NCI-H1105 treated with DMSO at 0.1 percent for 48 hours (cell line): ENCODE measurements at places on chromosomes 5 and 9.
A peak's percentile ranks its signal among the peaks of the same experiment; 100 is the strongest.

DNA sequence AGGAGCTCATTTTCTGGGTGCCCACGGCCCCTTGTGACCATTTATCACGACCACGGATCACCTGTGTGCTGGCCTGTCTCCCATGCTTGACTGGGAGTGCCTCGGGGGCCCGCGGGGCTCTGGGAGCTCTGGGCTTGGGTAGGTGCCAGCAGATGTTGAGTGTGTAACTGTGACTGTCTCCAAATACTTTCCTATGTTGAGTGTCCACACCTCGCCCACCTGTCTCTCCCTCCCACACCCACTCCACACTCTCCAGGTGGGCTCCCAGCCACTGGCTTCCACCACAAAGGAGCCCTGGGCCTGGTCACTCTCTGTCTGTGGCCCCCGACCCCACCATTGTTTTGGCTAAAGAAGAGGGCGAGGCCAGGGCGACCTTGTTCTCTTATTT is 196.4 kb downstream of the CDK5RAP2 start:
- peak; percentile 29 for DNase-seq

DNA sequence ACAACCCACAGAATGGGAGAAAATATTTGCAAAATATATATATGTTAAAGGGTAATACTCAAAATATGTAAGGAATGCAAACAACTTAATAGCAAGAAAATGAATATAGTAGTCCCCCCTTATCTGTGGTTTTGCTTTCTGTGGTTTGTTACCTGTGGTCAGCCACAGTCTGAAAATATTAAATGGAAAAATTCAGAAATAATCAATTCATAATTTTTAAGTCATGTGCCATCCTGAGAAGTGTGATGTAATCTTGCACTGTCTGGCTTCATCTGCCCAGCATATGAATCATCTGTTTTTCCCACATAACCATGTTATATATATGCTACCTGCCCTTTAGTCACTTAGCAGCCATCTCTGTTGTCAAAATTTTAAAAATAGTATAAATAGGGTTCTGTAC is 11.7 kb downstream of the CER1 start:
- DNase-seq = no peak

DNA sequence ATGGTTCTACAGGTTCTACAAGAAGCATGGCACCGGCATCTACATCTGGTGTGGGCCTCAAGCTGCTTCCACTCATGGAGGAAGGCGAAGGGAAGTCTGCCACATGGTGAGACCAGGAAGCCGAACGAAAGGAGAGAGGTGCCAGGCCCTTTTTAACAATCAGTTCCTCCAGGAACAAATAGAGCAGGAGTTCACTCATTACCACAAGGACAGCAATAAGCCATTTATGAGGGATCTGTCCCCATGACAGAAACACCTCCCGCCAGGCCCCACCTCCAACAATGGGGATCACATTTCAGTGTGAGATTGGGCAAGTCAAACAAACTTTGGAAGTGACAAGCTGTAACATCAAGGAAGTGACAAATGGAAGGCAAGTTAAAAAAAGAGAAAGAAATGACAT is 95.5 kb upstream of the PTPN3 start:
- no peak for DNase-seq

DNA sequence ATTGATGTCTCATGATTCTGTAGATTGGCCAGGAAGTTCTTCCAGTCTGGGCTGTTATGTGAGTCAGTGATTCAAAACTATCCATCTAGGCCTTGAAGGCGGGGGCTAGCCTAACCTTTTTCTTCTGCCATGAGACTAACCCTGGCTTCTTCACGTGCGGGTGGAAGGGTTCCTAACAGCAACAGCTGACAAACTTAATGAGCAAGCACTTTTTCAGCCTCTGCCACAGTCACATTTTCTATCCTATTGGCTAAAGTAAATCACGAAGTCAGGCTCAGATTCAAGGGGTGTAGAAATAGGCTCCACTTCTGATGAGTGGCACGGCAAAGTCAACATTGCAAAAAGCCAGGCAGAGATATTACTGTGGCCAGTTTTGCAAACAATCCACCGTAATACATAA is 68.4 kb downstream of the STK32A start:
- no peak for DNase-seq

- no peak for DNase-seq
Measured at GRCh38 chr5:142929587-142929986, 159.4 kb downstream of the ARHGAP26 start.

DNA sequence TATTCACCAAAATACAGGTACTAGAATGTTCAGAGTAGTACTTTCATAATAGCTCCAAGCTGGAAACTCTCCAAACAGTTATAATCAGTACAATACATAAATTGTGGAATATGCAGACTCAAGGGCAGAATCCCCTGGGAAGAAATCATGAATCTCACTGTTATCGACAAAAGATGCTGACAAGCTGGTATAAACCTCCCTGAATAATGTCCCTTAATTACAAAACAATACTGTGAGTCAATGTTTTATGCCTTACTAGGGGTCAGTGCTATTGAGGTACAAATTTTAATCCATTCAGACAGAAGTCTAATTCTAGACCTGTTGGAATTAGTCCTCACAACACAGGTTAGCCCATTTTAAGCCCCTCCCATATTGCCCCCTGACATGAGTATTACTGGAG is 532.3 kb downstream of the DTWD2 start:
- DNase-seq = no peak

DNA sequence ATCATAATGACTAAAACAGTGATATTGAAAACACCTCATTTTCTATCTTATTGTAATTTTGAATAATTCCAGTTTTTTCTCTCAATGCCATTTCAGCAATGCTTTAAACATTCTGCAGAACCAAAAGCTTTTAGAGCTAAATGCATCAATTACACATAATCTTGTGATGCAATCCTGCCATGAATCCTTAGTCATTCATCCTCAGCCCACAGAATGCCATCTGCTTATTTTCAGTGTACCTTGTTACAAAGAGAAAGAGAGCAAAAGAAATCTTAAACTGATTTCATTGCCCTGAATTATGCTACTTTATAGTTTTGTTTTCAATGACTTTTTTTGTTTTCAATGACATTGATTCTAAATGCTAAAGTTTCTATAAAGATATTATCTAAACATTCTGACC is 1234.8 kb upstream of the C9orf72 start:
- peak; percentile 11 for DNase-seq

DNA sequence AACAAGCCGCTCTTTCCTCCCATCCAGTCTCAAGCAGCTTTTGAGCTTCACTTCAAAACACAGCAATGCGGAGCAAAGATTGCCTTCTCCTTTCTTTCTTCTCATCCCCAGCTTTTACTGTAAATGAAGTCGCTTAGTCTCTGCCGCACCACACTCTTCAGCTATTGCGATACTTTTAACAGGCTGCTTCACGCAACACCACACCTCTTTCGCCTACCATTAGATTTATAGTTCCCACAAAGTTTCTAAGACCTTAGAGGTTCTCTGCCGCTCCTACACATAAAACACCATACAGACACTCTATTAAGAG is 711 bp downstream of the PGGT1B start:
- no peak for DNase-seq

DNA sequence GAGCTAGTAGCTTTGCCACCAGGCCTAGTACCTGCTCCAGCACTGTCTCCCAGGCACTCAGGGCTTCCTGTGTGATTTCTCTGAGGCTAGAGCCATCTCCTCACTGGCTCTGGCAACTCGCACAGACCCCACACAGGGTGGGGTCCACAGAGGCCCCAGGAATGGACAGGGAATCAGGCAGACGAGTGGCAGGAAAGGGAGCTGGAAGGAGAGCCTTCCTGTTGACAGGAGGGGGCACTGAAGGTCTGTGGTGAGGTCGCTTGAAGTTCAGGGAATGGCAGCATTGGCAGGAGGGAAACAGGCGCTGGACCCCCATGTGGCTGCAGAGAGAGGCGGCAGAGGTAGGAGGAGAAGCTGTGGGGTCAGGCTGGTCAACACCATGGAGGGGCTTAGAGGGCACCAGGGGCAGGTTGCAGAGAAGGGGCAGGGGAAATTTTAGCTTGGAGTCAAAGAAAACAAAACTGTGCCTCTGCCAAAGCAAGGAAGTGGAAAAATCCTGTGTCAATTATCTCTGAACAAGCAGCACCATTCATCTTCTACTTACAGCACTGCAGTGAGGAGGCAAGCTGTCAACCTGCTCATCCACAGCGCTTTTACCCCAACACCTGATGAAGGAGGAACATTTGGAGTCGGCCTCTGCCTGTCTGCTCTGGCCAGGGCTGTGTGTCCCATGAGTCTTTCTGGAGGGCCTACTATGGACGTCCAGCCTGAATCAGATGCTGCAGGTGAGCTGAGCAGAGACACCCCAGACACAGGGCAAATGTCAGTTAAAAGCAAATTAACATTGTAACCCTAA is 270.2 kb downstream of the FSTL4 start:
- DNase-seq = no peak

GRCh38 chr5:93622240-93622885 is 39.3 kb downstream of the NR2F1 start:
- peak; percentile 17 for DNase-seq

GRCh38 chr5:86675311-86675710 is 57.6 kb downstream of the COX7C start:
- DNase-seq = no peak

DNA sequence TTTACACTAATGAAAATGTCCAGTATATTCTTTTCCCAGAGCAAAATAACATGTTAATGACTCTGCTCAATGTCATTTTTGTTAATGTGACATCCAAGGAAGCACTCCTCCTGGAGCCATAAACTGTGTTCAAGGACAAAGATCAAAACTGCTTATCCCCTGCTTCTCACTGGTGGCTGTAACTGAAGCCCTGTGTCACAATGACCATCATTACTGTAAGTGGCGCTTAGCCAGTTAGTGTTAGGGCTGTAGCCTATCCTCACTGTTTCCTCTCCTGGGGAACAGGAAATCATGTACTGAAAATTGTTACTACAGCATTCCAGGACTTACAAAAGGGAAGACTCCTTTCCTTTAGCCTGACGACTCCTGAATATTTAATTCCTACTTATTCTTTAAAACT is 71.7 kb upstream of the COX7C start:
- no peak for DNase-seq

- DNase-seq = no peak
Measured at GRCh38 chr5:125450771-125451170, 704.3 kb upstream of the ZNF608 start.

GRCh38 chr5:80703747-80704146 is 49.0 kb upstream of the DHFR start:
- no peak for DNase-seq

DNA sequence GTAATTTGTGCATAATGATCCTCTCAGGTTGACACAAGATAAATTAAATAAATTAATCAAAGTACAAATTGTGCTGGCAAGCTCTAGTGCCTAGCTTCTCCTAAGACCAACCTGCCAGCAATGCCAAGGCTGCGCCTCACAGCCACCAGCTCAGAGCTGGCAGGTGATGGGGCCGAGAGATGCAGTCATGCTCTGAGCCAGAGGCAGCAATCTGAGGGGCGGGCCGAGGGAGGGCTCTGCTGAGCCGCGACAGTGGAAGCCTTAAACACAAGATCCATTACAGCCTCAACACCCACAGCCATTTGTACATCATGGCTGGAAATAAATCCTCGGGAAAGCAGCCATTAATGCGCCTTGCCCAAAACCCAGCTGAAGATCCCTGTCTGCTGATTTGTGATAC is 20.3 kb downstream of the MED27 start:
- peak; percentile 84 for DNase-seq

DNA sequence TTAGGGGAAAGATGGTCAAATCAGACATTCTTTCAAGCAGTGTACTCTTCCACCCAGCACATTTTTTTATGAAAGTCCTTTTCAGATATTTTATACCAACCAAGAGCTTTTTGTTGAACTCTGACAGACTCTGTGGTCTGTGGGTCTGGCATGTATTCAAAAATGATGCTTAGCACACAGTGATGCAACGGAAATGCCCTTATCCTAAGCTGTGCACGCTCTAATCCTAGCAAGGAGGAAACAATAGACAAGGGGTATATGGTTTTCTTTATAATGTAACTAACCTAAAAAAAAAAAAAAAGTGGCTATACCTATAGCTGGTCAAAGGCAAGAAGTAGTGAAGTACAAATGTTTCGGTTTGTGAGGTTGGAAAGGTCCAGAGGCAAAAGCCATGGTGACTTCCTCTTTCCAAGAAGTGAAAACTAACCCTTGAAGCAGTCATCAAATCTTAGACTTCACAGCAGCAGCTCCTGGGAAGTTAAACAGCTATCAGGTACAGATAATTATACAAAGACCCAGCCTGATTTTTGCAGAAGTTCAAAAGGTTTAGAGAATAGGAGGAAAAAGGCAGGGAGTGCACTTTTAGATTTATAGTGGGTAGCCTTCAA is 82.5 kb downstream of the SEMA6A start:
- DNase-seq = no peak

- no peak for DNase-seq
Measured at GRCh38 chr9:83247732-83248131, 184.8 kb upstream of the RASEF start.
